ENCODE measurements at places on chromosomes 13 and 19.

DNA sequence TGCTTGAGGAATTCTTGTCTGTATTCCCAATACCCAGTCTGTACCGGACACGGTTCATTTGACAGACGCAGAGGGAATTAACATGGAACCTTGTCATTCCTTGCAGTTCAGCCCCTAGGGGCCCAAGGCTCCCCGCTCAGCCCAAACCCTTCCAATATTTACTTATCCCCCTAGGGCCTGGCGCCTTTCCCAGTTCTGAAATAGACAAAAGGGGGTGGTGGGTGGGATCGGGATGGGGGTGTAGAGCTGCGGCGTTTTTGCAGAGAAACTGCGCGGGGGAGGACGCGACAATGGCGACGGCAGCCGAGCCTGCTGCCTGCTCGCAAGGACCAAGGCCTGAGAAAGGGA, 583 bp downstream of the AKAP8L start:
- peak; percentile 27 for DNase-seq

DNA sequence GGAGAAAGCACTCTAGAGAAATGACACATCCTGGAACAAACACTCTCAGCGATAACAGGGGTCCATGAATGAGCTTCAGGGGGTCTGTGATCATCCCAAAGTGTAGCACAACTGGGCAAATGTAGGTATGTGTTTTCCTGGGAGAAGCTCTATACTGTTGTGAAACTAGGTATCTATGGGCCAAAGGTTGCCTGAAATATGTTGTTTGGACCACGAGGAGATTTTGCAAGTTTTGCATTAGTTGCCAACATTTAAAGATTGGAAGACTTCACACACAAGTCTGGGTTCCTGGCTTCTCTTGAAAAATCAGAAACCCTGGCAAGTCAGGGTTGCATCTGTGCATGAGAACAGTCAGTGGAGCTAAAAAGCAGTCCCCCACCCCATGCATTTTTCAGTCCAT, 26.7 kb upstream of the POU2F2 start:
- no peak for DNase-seq

DNA sequence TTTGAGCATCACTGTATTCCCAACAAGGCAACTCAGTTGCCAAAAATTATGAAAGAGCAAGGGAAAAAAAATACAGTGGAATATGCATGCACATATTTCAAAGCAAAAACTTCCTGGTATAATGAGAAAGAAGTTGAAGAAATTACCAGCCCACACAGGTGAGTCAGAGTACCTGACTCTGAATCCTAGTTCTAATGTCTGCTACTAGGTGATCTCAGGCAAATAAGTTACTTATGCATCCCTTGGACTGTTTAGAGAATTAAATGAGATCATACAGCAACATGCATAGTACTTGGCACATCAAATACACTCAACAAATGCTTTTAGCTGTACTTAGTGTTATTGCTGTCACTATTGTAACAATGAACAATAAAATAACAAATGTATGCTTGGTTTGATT, 144.9 kb downstream of the MIPEP start:
- no peak for DNase-seq

DNA sequence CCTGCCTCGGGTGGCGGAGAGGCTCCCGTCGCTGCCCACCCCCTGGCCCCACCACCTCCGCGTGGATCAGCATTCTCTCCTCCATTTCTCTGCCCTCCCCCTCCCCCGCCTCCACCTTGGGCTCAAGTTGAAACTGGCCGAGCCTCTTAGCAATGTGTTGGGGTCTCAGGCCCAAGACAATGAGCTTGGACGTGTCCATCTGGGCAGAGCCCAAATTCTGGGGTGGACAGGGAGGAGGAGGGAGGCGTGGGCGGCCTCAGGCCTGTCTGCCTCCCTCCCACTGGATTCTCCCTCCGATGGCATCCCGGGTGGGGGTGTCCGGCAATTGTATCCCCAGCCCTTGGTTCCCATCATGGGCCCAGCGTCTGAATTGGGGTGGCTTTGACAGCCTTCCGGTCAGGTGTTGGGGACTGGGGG, 1.2 kb downstream of the CELF5 start:
- DNase-seq, result no peak

DNA sequence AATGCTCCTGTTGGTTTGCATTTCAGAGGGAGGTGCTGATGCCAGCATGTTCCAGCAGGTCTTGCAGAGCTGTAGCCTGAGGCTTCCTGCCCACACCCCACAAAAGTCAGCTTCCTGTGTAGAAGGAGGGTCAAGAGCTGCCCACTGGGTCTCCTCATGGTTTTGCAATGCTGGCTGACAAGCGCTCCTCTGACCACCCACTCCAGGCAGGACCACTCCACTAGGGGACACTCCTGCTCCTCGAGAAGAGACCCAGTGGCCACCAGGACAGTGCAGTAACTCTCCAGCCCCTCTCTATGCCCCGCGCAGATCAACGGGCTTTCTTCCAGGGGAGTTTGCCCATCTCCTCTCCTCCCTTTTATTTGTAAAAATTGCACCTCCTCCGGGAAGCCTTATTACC, 72.9 kb upstream of the UQCRFS1 start:
- no peak for DNase-seq

DNA sequence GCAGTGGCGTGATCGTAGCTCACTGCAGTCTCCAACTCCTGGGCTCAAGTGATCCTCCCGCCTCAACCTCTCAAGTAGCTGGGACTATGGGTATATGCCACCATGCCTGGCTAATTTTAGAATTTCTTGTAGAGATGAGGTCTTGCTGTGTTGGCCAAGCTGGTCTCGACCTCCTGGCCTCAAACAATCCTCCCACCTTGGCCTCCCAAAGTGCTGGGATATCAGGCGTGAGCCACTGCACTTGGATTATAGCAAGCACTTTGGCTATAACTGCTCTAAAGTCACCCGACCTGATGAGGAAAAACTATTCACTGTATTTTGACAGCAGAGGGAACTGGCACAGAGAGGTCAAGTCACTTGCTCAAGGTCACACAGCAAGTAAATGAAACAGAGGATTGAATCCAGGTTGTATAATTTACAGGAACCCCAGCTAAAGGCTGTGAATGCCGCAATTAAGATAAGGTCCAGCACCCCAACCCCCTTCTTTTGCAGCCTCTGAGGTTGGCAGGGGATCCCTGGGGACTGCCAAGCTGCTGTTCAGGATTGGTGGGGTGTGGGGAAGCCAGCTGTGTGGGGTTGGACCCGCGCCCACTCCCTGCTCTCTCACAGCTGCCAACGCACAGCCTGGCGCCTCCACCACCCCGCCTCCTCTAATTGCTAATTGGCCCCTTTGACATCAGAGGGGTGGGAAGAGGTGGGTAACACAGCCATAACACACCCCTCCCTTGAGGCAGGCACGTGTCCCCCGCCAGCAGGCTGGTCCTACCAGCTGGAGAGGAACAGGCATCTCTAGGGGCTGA, 6.0 kb downstream of the TMIGD2 start:
- no peak for DNase-seq

DNA sequence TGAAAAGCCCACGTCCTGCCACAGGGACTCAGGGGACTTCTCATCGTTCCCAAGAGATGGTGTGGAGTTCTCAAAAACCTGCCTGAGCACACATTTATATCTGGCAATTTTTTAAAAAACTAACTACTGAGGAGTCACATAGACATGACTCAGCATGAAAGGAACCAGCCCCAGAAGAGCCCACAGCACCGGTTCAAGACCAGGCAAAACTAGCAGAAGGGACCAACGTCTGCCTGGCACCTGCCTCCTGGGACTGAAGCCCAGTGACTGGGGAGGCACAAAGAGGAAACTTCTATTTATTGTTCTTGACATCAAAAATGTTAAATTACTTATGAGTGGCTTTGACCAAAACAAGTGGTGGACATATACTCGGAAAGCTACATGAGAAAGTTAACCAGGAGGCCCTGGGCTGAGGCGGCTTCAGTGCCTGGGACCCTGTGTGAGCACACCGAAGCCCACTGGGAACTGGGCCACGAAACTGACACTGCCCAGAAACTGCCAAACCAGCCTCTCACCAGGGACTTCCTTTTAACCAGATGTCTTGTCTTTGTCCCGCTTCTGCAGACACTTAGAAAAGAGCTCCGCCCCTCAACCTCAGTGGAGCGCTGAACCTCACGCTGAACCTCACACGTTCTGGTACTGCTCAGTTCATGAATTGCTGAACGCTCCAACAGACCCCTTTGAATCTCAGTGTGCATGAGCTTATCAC, 25.7 kb downstream of the C13orf46 start:
- DNase-seq, result no peak

DNA sequence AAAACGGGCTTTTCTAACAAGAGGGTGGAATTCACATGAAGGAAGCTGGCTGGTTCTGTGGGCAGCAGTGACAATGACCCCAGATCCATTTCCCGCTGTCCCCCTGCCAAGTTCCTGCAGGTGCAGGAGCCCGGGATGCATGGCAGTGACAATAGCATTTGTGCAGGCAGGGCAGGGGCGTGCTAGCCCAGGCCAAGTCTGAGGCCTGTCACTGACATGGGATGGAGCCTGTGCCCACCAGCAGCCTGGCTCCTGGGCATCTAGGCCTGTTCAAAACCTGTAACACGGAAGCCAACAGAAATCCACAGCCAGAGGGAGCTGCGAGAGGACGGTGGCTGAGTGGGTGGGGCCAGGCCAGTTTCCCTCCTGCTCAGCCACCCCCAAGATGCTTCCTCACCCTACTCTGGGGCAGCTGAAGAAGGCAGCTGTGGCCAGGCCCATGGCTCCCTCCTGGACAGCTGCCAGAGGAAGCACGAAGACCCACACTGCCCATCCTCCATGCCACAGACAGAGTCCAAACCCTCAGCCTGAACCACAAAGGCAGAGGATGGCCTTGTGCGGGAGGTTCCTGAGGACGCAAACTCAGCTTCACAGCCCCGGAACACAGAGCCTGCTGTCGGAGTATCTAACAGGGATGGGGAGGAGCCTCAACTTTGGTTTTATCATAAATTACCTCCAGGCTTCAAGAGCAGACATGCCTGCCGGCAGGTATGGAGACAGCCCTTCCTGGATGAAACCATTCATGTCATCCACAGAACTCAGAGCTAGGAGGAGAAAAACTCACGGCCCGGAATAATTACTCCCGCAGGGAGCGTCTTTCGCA, 74.0 kb downstream of the CEBPG start:
- DNase-seq, result no peak

- no peak for DNase-seq
Observed at GRCh38 chr13:20482275-20482761, 43.3 kb downstream of the CRYL1 start.

DNA sequence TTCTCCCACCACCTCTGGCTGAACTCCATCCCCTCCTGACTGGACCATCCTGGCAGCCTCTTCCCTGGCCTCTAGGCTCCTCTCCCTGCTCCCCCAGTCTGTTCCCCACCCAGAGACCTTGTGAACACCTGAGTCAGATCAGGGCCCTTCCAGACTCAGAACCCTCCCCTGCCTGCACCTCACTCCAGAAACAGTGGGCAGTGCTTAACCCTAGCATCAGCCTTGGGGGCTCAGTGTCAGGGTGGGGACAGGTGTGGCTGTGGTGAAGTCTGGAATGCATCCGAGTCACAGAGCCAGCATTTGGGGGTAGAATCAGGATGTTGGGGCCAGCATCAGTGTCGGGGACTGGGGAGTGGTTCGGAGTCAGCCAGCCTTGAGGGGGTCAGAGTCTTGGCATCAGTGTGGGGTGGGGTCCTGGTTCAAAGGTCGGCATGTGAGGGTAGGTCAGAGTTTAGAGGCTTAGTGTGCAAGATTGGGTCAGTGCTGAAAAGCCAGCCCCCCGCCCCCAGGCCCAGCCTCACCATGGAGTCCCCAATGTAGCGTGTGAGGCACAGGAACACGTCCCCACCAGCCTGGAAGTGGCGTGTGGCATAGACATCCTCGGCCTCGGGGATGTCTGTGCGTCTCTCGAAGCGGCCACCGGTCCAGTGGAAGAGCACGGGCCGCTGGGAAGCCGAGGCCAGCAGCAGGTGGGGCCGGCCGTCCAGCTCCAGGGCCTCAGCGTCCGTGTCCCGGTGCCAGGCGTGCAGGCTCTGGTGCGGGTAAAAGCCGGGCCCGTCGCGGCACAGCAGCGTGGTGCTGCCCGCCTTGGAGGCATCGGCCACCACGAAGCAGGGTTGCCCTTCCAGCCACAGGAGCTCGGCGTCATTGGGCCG, 8.9 kb downstream of the LGI4 start:
- DNase-seq, result no peak

- no peak for DNase-seq
Observed at GRCh38 chr19:6224308-6224675, 55.5 kb downstream of the MLLT1 start.

- peak; percentile 73 for DNase-seq
Observed at GRCh38 chr13:113976711-113977684, 3.1 kb upstream of the C13orf46 start.

GRCh38 chr13:49454388-49455006, 10.4 kb downstream of the SETDB2 start:
- DNase-seq, result no peak

- no peak for DNase-seq
Observed at GRCh38 chr13:27559719-27560118, 60.6 kb downstream of the LNX2 start.

DNA sequence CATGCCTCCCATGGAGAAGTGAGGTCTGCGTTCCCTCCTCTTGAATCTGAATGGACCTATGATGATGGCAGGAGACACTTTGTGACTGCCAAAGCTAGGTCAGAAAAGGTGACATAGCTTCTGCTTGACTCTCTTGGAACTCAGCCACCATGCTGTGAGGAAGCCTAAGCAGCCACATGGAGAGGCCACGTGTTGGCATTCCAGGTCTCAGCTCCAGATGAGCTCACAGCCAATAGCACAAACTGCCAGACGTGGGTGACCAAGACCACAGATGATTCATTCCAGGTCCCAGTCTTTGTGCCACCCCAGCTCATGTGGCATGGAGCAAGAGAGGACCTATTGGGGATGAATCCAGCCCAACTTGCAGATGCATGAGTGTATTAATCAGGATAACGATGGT, 8.7 kb upstream of the GGACT start:
- DNase-seq, result no peak

- no peak for DNase-seq
Observed at GRCh38 chr13:32947411-32948276, 68.6 kb upstream of the KL start.

DNA sequence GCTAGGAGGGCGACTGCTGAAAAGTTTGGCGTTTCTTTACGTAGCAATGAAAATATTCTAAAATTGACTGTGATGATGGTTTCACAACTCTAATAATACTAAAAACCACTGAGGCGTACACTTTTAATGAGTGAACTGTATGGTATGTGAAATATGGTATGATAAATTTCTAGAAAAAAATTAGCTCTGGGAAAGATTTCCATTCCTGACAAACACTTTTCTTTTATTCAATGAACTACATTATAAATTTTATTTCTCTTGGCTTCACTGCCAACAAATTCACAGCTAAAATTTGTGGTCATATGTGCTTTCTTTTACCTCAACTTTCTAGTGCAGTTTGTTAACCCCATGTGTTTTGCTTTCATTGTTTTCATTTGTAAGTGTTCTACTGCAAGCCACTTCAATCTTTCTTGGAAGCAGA, 11.1 kb downstream of the ZC3H13 start:
- DNase-seq, result no peak

GRCh38 chr19:15464394-15465385, at the start of gene RASAL3:
Gene RASAL3, minus strand, starts transcription at chr19:15464544. Its CDS starts 186 bp downstream, at chr19:15464358.
- no peak for DNase-seq

- peak; percentile 22 for DNase-seq
Observed at GRCh38 chr13:98368019-98368418, 190.9 kb upstream of the RNF113B start.

DNA sequence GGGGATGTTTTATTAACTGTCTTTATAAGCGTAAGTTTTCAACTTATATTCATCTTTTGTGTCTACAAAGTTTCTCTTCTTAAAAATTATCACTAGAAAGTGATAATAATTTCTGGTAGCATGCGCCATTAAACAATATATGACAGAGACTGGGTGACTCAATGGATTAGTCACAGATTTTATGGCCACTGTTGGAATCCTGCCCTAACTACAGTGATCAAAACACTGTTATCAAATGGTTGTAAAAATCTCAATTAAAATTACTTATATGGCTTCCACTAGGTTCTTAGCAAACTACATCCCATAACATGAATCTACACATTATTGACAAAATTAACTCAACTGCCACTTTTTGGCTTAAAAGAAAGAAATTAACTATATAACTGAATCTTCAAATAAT, 350.0 kb downstream of the DACH1 start:
- no peak for DNase-seq
